Kidney (tissue), 22 donors: ENCODE measurements at places on chromosomes 5 and 9.
A peak's percentile ranks its signal among the peaks of the same experiment; 100 is the strongest.

GRCh38 chr5:416636-416960 is 26.4 kb upstream of the EXOC3 start:
- DNase-seq: no peak

- no peak for DNase-seq
These were observed 145.3 kb upstream of the PAPPA start for GRCh38 chr9:116008278-116008677.

DNA sequence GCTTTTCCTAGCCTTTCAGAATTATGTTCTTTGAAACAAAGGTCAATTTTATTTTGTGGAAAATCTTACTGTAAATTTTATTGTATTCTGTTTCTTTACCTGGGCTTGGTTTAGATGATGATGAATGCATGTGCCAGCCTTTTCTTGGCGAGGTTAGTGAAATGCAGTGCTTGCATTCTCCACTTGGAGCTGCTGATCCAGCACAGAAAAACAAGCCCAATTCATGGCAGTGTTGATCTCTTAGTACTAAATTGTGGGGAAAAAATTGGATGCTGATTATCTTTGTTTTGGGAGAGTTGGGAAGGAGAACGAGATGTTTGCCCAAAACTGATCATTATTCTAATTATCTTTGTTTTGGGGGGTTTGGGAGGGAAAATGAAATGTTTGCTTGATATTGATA is 3.7 kb downstream of the HABP4 start:
- DNase-seq: peak; percentile 15

GRCh38 chr9:16178294-16178693 is 625.5 kb downstream of the CCDC171 start:
- DNase-seq: no peak

- DNase-seq: peak; percentile 76
These were observed 113.6 kb downstream of the EFNA5 start for GRCh38 chr5:107557051-107557658.

GRCh38 chr9:114264806-114265550 is 57.9 kb upstream of the ORM1 start:
- DNase-seq: no peak

DNA sequence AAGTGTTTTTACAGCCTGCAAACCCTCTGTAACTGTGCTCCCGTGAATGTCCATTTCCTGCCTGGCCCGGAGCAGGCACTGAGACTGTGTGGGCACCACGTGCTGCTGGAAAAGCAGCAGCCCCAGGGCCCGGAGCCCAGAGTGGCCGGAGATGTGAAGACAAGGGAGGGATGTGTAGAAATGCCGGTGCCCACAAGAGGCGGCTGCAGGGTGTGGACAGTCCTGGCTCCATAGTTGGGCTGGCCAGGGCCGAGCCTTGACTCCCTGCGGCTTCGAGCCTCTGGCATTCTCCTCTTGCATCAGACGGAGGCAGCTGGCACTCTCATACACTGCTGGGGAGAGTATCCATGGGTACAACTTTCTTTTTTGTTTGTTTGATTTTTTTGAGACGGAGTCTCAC is 13.2 kb upstream of the GFPT2 start:
- no peak for DNase-seq

DNA sequence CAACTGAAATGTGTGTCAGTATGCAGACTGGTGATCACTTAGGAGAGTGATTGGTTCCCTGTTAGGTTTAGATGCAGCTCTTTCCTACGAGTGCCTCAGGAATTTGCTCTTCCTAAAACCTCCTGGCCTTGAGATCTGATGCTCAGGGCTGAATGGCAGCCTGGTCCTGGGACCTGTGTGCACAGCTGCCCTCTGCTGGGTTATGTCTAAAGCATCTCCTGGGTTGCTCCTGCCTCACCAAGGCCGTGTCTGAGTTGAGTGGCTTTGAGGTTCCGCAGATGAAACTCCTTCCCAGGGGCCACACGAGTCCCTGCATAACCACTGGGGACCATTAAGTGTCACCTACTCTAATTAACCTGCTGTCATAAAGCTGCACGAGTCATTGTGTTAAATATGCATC is 59.5 kb downstream of the MVB12B start:
- DNase-seq: no peak

- DNase-seq: no peak
These were observed 165.1 kb downstream of the ASTN2 start for GRCh38 chr9:117249799-117250198.

DNA sequence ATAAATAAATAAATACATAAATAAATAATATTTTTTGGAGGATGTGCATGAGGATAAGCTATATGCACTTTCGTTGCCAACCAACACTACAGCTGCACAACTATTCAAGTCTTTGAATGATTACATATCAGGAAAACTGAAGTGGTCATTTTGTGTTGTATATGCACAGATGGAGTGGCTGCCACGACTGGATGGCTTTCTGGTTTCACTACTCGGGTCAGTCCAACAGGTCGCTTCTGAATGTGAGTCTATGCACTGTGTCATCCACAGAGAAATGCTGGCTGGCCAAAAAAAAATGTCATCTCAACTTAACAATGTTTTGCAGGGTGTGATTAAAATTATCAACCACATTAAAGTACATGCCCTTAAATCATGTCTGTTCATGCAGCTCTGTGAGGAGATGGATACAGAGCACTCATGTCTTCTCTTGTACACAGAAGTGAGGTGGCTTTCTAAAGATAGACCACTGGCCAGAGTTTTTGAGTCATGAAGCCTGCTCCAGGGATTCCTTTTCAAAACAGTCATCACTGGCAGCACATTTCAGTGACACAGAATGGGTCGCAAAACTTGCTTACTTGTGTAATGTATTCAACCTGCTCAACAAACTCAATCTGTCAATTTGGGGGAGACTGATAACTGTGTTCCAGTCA is 589.8 kb upstream of the CYLC2 start:
- DNase-seq: no peak

DNA sequence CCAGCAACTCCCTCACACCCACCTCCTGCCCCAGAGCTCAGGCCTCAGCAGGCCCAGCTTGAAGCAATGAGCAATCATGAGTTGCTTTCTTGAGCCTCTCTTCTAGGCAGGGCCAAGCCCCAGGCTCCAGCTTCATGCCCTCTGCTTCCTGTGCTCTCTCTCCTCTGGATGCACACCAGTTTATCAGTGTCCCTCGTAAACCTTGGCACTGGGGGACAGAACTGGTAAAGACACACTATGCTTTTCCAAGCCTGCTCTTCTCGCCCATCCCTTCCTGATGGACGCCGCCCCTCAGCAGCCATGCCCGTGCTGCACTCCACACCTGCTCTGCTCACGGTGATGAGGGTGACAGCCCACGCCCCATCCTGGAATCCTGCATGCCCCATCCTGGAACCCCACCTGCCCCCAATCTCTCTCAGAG is 49.4 kb upstream of the ORM1 start:
- DNase-seq: no peak

DNA sequence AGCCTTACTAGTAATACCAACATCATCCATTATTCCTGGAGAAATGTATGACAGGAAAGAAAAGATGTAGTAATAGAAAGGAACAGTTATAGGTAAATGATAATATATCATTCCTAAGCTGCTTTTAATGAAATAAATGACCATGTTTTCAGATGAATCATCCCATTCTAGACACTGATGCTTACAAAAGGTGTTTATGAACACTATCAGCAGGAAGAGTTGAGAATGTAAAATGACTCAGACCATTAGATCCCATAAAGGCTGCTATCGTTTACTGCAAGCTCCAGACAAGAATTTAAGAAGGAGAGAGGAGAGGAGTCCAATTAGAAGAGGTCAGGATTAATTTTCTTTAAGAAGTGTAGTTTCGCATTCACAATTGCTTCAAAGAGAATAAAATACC is 1033.5 kb downstream of the EFNA5 start:
- no peak for DNase-seq

- DNase-seq: no peak
These were observed 4.1 kb downstream of the SUB1 start for GRCh38 chr5:32589416-32589815.

DNA sequence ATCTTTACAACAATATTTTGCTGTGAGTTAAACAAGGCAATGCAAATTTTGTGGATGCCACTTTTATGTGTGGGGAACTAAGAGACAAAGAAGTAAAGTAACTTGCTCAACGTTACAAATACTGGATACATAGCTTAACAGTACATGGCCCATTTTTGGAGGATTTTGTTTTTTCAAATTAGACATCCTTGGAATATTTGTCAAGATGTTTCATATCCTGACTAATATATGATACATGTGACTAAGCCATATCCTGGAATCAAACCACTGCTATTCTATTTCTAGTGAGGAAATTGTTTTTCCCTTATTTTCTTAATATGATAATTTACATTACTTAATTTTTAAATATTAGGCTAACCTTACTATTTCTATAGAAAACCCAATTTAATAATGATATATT is 529.8 kb downstream of the DMRTA1 start:
- DNase-seq: no peak

DNA sequence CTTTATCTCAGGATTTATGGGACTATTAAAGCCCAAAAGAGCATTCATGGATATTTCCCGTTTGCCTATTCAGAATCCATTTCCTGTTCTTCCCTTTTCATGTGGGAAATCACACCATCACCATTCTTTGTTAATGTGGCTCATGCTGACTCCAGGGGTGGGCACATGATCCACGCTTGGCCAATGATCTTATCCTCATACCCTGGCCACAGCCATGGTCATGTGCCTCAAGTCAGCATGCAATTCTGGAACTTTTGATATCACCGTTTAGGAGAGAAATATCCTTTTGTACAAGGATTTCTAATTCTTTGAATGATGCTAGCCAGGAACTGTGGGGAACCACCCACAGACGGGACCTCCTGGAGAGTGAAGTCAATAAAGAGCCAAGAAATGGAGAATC is 272.2 kb downstream of the PRELID2 start:
- DNase-seq: no peak

DNA sequence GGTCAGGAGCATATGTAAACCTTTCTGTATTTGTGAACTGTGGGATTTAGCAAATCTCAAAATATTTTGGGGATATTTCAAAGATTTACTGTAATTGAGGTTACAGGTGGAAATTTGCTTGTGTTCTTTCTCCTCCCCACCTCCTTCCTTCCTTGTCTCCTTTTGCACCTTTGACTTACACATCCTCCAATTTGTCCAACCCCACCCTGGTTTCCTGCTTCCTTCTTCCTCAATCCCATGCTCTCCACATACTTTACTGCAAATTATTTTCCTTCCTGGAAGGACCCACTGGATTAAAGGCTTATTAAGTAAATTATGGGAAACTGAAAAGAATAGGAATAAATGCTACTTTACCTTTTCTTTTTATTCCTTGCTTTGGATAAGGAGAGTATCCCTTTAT is 74.5 kb upstream of the LRRC70 start:
- no peak for DNase-seq

DNA sequence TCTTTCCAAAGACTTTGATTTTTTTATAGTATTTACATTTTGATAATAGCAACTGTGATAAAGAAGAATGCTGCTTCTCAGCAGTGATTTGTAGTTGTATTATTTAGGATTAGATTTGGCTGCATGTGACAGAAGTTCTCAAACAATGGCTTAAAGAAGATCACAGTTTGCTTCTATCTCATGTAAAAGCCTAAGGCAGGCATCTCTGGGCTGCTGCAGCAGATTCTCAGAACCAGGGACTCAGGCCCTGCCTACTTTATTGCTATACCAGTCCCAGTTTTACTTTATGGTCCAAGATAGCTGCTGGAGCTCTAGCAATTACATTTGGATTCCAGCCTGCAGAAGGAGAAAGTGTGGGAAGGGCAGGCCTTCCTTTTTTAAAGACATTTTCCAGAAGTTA is 8.8 kb upstream of the SNX2 start:
- no peak for DNase-seq

GRCh38 chr5:169027501-169028061 is 273.4 kb downstream of the SLIT3 start:
- DNase-seq: peak; percentile 33

DNA sequence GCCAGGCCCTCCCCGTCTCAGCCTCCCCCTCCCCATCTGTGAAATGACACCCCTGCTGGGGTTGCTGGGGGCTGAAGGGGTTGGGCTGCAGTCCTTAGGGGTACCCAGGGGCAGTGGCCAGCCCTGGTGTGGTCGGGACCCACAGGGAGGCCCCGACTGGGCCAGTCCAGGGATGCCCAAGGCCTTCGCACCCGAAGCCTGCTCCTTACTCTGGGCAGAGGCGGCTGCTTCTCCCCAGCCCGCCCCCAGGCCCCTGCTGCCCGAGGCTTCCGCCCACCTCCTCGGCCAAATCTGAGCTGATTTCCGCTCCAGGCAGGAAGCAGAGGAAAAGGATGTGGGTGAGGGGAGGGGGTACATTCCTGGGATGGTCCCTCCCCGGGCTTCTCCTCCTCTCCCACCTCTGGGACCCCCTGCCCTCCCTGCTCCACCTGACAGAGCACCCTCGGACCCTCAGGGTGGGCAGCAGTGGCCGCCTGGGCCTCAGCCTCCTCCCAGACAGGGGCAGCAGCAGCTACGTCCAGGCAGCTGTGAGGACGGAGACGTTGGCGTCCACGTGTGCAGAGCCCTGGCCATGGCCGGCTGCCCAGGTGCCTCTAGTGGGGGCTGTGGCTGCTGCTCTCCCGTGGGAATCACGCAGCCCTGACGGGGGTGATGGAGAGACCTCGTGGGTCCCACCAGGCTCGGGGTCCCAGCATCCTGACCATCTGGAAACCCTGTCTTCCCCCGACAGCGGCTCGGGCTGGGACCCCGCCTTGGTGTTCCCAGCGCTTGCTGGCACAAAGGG is 4.2 kb upstream of the NRARP start:
- DNase-seq: peak; percentile 81

- DNase-seq: peak; percentile 63
These were observed 8.3 kb downstream of the LPCAT1 start for GRCh38 chr5:1515311-1515920.

- DNase-seq: no peak
These were observed 40.2 kb upstream of the RAB3C start for GRCh38 chr5:58542709-58543108.

DNA sequence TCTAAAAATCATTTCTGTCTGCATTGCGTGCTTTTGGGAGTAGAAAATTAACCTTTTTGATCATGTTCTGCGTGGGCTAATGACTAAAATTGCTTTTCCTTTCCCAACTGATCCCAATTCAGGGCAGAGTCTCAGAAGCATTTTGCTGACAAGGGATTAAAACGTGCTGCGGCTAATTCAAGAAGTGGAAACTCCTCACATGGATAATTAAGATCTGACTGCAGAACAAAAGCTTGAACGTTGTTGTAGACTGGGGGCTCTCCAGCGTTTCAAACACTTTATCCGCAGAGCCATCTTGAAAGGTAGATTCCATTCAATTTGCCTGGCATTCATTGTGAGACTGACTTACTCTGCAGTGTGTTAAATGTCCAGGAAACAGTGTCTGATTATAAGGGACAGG is 485.3 kb upstream of the DMAC1 start:
- DNase-seq: no peak

DNA sequence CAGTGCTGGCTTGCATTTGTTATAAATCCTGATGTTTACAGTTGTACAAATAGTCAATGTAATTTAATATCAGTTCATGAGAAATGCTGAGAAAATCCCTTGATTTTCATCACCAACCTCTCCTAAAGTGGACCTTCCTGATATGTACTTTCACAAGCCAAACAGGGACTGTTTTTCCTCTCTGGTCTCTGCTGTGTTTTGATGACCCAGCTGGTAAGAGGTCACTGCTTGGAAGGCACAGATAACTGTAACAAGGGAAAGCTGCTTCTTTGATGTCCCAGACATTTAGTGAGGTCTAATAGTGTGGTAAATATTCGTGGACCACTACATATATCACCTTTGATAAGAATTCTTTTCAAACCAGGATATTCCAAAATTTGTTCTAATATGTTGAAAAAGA is 68.7 kb upstream of the HAPLN1 start:
- DNase-seq: peak; percentile 8
